ENCODE measurements at places on chromosomes 7 and 10.

- no peak for DNase-seq
These were observed 97.9 kb downstream of the MTPN start for GRCh38 chr7:135879233-135879632.

GRCh38 chr10:93139059-93139655, 65.5 kb downstream of the CYP26A1 start:
- DNase-seq, result no peak

- DNase-seq, result no peak
These were observed 5.6 kb downstream of the LRRC72 start for GRCh38 chr7:16532272-16532671.

DNA sequence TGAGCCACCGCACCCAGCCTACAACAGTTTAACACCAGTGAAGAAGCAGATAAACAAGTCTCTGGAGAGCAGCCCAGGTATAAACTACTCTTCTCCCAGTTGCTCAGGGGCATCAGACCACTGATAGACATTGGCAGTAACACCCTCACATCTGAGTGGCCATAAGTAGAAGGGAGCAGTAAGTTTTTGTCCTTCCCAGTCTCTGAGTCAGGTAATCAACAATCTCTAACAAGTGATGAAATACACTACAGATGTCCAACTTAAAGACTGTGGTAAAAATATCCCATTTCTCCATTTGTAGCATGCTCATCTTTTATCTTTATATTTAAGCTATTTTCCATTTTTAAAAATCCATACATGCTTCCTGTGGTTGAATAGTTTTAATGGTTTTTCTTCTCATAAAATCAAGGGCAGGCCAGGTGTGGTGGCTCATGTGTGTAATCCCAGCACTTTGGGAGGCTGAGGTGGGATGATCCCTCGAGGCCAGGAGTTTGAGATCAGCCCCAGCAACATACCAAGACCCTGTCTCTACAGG, 78.6 kb downstream of the GSAP start:
- no peak for DNase-seq

DNA sequence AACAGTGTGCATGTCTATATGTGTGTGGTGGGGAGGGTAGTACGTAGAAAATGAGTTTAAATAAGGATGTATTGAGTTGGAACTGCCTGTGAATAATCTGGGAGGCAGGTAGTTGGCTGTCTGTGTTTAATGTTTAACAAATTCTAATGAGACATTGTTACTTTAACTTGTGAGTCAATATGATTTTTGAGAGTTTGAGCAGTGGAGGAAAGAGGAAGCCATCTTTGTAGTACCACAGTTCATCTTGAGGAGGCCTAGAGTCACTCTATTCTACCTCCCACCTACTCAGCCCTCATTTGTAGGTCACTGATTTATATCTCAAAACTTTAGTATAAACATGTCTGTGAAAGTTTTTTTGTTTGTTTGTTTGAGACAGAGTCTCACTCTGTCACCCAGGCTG, 129.9 kb upstream of the ITGB1 start:
- DNase-seq, result no peak

DNA sequence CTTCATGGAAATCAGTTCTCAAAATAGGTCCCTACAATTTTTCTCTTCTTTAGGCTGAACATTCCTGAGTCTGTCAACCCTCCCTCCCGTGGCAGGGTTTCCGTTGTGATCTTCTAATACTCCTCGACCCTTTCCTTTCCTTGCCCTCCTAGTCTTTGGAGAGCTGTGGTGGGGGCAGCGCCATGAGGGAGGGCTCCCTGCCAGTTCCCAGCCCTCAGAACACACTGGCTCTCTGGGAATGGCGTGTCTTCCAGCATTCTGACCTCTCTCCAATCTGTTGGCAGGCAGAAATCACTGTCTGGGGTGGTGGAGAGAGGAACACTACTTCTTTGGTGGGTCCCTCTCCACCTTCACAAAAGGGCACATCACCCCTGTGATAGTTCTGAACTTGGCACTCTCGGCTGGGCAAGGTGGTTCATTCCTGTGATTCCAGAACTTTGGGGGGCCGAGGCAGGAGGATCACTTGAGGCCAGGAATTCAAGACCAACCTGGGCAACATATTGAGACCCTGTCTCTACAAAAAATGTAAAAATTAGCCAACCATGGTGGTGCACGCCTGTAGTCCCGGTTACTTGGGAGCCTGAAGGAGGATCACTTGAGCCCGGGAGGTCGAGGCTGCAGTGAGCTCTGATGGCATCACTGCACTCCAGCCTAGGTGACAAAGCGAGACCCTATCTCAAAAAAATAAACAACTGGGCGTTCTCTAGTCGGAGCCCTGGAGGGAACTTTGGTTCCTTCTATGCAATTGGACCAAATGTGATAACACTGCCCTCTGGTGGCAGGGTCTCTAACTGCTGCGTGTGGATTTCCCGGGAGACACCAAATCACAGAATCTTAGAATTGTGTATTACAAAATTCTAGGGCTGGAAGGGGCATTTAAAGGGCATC, 13.1 kb upstream of the ARPC1A start:
- peak; percentile 64 for DNase-seq

DNA sequence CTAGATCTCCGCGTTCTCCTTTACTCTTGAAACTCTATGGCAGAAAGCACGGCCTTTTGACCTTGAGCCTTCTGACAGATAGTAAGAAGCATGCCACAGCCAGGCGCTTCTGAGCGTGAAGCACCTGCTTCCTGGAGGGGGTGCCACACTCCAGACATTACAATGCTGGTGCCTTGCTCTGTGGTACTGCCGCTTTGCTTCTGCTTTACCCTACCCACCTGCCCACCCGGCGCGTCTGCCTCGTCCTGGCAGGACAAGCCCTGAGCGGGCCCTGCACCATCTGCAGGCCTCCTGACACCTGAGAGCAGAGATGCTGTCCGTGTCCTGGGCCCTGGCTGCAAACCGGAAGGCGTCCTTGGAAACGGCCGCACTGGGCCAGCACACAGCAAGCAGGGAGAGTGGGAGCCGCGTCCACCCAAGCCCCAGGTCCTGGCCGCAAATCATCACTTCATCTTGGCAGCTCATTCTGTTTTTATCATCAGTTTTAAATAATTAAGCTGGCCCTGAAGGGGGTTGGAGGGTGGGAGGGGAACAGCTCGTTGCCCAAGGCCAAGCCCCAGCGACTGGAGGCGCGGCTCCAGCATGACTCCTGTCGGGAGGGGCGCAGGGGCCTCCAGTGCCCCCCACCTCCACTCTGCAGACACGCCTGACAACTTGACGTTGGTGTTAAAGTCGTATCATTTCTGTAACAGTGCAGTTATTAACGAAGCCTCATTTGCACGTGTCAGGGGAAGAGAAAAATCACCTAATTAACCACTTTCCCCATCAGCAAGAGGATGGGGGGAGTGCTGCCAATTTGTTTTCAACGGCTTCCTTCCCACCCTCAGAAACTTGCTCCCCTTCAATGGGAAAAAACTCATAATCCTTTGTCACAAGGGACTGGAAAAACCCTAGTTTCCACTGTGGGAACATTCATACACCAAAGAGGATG, 132.2 kb downstream of the MAD1L1 start:
- DNase-seq, result peak; percentile 44

DNA sequence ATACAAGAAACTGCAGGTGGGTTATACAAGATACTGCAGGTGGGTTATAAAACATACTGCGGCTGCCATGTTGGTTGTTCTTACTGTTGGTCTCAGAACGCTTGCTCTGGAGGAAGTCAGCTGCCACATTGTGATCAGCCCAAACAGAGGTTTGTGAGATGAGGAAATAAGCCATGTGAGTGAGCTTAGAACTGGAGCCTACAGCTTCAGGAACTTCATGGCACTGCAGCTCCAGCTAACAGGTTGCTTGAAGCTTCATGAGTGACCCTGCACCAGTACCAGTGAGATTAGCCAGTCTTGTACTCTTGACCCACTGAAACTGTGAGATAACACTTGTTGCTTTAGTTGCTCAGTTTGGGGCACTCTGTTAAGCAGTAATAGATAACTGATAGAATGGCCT, 74.5 kb upstream of the PRKCQ start:
- no peak for DNase-seq

GRCh38 chr7:87210506-87210905, 9.0 kb downstream of the TMEM243 start:
- DNase-seq, result no peak

DNA sequence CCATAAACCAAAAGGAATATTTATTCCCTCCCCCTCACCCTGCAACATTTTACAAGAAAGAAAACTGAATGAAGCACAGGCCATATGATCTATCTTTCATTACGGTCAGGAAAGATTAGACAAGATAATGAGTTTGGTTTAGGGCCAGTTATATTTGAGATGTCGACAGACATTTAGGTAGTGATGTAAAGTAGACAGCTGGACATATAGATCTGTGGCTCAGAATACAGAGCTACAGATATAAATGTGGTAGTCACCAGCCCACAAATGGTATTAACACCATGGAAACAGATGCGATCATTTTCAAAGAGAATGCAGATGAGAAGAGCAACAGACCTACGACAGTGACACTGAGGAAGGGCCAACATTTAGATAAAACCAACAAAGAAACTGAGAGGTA, 142.5 kb downstream of the SRPK2 start:
- DNase-seq, result no peak

- DNase-seq, result no peak
These were observed 33.6 kb downstream of the GHRHR start for GRCh38 chr7:30997316-30997715.

GRCh38 chr10:124381011-124381611, 37.6 kb downstream of the OAT start:
- no peak for DNase-seq

DNA sequence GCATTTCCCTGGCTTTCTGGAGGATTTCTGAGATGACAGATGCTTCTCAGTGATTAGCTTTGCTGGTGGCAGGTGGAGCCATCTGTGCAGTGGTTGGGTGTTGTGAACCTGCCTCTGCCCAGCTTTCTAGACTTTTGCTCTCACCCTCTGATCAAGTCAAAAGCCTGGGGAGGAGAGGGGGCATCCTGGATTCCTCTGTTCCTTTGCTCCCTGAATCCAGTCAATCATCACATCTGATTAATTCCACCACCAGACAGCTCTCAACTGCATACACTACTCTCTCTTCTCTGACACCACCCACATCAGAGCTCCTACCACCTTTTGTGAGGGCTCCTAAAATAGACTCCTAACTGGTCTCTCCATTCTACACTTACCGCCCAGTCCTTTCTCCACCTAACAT, 283.5 kb downstream of the WDR11 start:
- DNase-seq, result no peak

GRCh38 chr10:17452060-17452841, 2.1 kb downstream of the ST8SIA6 start:
- DNase-seq, result no peak

DNA sequence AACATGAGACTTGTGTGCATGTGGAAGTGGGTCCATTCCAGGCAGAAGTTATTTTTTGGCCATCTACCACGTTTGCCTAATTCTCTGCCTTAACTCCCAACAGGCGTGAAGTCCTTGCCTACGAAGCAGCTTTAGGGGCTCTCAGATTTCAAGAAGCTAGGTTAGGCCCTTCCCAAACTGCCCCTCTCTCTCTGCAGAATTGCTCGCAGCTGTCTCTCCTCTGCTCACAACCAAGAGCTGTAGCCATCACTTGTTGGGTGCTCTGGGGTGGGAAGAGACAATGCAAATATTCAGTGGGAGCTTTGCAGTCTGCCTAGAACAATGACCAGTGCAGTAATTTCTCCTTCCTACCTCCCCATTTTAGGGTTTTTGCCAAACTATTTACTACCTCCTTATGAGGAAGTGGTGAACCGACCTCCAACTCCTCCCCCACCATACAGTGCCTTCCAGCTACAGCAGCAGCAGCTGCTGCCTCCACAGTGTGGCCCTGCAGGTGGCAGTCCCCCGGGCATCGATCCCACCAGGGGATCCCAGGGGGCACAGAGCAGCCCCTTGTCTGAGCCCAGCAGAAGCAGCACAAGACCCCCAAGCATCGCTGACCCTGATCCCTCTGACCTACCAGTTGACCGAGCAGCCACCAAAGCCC, 24.9 kb downstream of the CYP17A1 start:
- DNase-seq, result no peak

GRCh38 chr10:4069491-4069890, 284.5 kb upstream of the KLF6 start:
- DNase-seq, result no peak

DNA sequence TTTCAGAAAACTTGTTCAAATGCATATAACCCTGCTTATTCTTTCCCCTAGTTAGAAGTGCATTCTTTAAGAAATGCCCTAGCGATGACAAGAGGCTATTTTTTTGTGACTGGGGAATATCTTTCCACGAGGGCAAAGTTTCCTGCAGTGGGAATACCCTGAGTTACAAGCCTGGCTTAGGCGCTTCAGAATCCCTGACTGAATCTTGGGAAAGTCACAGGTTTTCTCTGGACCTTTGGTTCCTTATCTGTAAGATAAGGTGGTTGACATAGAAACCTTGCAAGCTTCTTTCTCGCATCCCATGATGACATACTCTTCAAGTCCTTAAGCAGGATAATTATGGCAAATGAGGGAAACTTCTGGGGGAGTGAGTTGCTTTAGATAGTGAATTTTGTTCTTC, 80.5 kb upstream of the FZD8 start:
- DNase-seq, result no peak

- DNase-seq, result no peak
These were observed 978.6 kb downstream of the SORCS1 start for GRCh38 chr10:106185951-106186350.

DNA sequence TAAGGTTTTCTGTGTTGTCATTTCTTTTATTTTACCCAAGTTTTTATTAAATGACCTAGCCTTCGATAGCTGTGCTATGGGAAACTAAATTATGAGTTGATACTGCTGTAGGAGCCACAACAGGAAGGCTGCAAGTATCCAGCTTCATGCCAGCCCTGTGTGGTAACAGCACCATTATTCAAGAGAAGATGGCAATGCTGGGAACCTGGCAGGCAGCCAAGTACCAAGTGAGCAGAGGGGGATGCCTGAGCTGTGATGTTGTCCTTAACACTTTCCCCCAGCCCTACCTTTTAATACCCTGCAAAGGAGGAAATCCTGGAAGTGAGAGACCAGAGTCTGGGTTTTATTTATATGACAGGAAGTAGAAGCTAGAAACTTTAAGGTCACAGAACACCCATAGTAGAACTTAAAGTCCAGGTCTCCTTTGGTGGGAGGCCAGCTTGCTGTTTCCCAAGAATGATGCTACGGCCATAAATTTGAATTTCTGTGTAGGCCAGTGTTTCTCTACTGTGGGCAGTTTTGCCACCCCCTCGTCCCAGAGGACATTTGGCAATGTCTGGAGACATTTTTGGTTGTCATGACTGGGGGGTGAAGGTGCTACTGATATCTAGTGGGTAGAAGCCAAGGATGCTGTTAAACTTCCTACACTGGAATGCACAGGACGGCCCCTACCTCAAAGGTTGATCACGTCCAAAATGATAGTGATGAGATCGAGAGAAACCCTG, 9.2 kb upstream of the ATXN7L1 start:
- DNase-seq, result no peak

DNA sequence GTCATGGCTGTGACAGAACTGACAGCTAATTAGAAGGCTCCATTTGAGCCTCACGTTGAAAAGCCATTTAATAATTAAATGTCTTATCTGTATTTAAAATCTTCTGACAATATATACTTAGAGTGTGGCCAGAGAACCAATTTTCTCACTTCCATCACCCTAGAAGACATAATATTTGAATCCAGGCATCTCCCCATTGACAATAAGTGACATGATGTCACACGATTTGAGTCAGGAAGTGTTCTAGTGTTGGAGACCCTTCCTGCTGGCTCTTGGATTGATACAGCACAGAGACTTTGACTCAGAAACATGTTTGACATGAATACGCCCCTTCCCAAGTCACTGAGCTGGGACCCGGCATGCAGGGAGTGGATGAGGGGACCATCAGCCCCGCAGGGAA, 85.9 kb downstream of the SLIT1 start:
- DNase-seq, result no peak

GRCh38 chr7:114648117-114648516, 233.5 kb downstream of the FOXP2 start:
- DNase-seq, result no peak

Measured in SK-N-DZ (cell line).